Occipital lobe (tissue), 3 donors: ENCODE measurements at places on chromosomes 5 and 9. TPM values are rescaled to one million over a fixed set of nuclear protein-coding genes. Genes with fewer than 3 reads are reported as not detected.

Gene ARHGEF37
- total RNA-seq, result 1.4 TPM

Gene CNTNAP3B
- 68.5 TPM for total RNA-seq

Gene SV2C
- total RNA-seq, result 1.7 TPM

Gene GARIN3
- total RNA-seq, result not detected

Gene GALNT12
- 1.2 TPM for total RNA-seq

DNA sequence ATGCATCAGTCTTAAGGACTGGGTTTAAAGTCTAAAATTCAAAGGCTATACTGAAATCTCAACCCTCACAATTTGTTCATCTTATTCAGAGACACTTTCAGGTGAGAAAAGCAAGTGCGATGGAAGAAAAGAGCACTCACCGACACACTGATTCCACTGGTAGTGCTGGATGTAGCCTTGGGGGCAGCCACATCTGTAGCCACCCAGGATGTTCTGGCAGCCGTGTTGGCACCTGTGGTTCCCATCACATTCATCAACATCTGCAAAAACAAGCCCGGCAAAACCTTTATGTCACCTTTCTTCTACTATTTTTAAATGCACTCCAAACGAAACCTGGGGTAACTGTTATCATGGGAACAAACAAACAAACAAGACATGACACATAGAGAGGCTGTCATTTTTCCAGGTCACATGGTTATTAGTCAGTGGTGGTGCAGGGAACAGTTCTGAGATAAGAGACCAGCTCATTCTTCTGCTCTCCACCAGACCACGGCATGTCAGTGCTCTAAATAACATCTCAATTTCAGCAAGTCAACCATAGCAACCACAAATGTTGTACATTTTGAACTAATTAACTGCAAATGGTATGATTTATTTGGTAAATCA is 188.4 kb downstream of the SLC12A2 start:
- DNase-seq, result no peak

DNA sequence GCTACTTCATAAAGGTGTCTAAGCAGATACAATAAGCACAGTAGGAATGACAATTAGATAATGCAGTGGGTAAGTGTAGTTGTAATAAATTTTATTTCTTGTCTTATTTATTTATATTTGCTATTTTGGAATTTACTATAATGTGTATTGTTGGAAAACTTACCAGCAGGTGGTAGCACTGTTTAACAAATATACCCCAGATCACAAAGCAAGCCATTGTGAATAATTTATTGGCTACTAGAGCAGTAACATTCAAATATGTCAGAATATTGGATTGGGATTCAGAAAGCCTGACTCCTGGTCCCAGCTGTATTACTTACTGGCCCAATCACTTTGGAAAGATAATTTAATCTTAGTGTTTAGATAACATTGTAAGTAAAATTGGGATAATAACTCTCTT is 78.0 kb downstream of the ISOC1 start:
- DNase-seq, result no peak

GRCh38 chr5:131810510-131811249 is 13.9 kb upstream of the FNIP1 start:
- no peak for DNase-seq

DNA sequence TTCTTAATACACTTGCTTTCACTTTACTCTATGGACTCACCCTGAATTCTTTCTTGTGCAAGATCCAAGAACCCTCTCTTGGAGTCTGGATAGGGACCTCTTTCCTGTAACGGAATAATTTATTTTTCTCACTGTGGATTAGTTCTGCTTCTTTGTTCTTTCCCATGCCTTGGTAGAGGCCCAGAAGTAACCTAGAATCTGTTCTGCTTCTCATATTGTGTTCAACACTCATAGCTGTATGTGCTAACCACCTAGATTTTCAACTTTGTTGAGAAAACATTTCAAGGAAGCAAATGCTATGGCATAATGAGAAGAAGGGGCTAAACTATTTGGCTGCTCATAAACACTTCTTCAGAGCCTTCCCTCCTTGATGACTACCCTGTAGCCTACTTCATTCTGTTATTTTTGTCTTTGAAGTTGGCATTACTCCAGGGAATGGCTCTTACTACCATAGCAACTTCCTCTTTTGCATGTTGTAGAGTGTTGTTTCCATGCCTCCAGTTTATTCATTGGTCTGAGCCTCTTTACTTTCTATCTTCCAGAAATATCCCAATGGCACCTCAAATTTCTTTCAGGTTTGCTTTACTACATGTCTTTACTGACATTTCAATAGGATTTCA is 74.3 kb downstream of the KIAA0825 start:
- DNase-seq, result no peak

- no peak for DNase-seq
Measured at GRCh38 chr5:54653956-54654614, 136.5 kb downstream of the SNX18 start.

- DNase-seq, result no peak
Measured at GRCh38 chr5:39822020-39822419, 397.2 kb upstream of the DAB2 start.

DNA sequence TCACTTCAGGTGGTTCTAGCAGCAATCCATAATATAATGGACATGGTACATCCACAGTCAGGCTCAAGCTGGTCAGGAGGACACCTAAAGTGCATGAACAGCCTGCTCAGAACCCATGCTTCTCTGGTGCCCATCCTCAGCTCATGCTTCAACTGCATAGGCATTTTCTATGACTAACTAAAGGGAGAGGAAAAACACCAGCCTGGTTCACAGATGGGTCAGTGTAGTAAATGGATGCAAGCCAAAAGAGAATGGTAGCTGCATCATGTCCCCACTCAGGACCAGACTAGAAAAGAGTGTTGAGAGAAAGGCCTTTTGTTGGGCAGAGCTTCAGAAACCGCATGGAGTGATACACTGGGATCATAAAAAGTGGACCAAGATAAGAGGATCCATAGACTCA is 556.6 kb downstream of the TLE1 start:
- no peak for DNase-seq

DNA sequence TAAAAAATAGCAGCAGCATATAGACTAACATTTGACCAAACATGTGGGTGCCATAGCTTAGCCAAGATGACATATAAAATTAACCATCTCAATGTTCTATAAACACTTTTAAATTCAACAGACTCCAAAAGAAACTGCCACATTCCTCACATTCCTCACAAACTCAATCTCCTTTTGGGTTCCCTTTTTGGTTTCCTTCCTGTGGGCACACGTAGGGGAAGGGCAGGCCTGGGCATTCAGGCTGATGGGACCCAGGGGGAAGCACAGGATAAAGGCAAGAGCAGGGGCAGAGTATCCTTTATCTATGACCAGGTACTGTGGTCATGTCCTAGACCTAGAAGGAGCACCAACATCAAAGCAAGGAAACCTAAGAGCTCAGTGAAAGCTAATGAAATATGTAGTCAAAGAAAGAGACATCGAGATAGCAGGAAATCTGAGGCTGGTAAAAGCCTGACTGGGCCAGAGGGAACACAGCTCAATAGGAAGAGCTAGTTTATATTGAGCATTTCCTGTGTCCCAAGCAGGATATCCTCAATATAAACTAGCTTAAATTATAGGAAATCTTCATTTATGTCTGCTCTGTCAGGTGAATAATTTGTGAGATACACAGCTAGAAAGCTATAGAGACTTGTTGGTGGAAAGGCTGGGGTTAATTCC is 13.6 kb upstream of the ERAP1 start:
- DNase-seq, result no peak

DNA sequence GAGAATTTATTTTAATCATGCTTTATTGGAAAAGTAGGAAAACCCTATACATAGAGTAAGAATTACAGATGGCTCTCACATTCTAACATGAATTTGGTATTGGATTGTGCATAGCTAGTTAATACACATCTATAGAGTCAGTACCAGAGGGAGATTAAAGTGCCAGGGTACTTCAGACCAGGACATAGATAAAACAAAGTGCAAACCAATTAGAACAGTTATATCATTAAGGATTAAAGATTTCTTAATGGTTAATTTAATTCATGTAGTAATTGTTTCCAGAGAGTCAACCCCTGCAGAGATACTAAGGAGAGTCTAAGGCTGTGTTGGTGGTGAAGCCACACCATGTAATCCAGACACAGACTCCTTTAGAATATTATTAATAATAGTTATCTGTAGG is 8.8 kb downstream of the ISOC1 start:
- DNase-seq, result no peak

GRCh38 chr9:2493109-2493508 is 128.5 kb upstream of the VLDLR start:
- no peak for DNase-seq

- no peak for DNase-seq
Measured at GRCh38 chr5:38452201-38452600, 104.2 kb downstream of the LIFR start.

- no peak for DNase-seq
Measured at GRCh38 chr9:69572611-69573010, 99.6 kb downstream of the APBA1 start.

DNA sequence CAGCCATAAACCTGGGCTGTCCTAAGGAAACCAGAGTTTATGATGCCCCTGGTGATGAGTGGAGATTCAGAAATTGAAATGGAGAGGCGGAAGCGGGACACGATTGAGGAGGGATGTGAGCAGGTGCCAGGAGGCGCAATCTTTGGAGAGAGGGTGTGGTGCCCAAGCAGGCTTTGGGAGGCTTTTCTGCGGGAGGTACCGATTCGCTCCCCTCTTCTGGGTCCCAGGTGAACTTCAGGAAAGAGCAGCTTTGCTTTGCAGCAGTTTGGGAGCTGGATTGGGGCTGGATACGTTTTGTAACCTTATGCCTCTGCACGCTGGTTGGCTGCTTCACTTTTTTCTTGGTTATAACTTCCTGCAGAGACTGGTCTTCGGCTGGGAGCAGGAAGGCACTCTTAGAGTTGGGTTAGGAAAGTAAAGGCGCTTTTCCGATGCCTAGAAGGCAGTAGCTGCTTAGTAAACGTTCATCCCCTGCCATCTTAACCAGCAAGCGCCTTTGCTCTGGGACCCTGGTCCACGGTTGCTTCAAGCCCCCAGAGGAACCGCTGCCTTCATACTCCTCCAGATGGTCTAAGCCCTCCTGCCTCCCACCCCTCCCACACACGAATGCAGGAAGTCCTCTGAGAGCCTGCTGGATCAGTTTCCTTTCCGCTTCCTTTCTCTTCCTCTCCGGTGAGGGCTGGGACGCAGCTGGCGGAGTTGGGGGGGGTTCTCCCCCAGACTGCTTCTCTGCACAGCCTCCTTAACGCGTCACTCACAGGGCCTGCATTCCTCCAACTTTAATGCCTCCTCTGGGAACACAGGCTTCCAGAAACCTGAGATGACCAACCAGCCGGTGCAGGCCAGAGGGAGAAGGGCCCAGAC is 15.2 kb upstream of the NEK6 start:
- DNase-seq, result no peak

GRCh38 chr5:132372127-132372526 is 2.6 kb downstream of the SLC22A5 start:
- DNase-seq, result no peak

DNA sequence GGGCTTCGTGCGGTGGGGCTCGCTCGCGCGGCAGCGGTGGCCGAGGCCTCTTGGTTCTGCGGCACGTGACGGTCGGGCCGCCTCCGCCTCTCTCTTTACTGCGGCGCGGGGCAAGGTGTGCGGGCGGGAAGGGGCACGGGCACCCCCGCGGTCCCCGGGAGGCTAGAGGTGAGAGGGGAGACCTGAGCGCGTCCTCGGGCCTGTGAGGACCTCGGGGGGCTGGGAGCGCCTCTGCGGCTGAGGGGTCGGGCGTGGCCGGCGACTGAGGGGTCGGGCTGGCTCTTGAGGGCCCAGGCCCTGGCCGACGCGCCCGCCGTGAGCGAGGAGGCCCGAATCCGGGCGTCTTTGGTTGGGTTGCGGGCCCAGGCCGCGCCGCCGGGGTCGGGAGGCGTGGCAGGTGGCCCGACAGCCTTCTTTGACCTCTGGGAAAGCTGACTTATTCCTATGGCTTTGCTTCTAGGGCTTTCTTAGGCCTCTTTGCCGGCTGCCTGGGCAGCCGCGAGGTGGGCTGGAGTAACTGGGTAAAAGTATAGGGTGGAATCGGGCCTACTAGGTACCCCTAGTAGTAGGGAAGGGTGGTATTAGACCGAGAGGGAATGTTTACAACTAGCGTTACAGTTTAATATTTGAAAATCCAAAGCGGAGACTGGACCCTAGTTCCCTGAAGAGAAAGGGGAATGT is at the start of gene CANX:
Gene CANX (plus strand): TSS at position 33 of the 681 bp plus-strand sequence. CDS start 6,715 bp downstream, outside the sequence.
- DNase-seq, result no peak

DNA sequence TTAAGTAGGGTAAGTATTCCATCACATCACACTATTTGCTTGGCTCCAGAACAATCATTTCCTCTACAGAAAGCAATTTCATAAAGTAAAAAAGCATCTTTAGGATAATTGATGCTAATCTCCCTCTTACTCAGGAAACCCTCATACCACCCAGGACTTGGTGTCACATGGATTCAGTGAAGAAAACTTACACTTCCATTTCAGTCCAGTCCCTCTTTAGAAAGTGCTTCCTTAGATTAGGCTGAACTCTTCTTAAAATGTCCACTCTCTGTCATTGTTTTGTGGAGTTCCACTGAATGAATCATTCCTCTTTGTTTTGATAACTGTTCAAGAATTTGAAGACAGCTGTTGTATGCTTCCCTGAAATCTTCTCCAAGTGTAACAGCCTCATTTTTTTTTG is 144.0 kb upstream of the ZNF462 start:
- DNase-seq, result no peak
